NCI-H460 (cell line): ENCODE measurements at places on chromosomes 7 and 10. TPM values are rescaled to one million over a fixed set of nuclear protein-coding genes. Genes with fewer than 3 reads are reported as not detected.

NUPR2 gene
- total RNA-seq = not detected in 2 replicates

NEURL1 gene
- 0.14 TPM in 1 of 2 replicates, not detected in the other for total RNA-seq

TAS2R60 gene
- total RNA-seq = not detected in 2 replicates

UNCX gene
- total RNA-seq = not detected in 2 replicates

SHH gene
- total RNA-seq = 7.1 and 7.9 TPM in 2 replicates

DNA sequence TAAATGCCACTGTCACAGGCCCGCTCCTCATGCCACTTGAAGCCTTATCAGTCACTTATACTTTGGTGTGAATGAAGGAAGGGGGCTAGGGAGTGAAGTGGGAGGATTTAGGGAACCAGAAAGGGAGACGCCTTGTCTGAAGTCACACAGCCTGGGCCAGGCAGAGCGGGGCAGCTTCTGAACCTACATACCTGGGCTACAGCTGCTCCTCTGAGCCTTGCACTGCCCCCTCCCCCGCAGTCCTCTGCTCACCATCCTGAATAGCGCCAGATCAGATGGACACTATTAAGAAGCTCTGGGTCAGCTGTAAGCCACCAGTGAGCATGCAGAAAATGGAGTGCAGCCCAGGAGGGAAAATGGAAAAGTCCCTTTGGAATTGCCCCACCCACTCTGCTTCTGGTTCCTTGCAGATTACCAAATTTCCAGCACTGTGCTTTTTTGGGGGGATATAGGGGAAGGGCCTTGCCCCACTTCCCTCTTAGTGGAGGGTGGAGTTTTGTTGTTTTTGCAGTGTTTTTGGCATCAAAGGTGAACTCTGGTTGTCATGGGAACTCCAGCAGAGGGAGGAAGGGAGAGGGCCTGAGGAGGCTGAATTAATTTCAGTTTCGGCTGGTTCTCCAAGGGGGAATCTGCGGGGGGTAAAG, 35.0 kb upstream of the ADCYAP1R1 start:
- DNase-seq = no peak

DNA sequence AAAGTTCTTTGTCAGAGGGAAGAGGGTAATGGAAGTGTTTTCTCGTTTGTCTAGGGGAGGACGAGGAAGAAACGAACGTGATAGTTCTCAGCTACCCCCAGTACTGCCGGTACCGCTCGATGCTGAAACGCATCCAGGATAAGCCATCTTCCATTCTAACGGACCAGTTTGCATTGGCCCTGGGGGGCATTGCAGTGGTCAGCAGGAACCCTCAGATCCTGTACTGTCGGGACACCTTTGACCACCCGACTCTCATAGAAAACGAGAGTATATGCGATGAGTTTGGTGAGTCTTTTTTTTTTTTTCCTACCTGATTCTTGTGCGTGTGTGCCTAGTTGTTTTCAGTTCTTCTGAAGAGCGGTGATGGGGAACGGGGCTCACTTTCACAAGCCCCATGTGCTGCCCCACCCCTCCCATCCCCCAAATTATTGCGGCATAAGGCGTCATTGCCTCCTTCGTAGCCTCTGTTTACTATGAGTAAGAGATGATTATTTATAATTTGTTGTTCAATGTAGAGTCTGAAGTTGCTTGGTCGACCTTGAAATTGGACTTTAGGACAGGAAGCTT, 98.6 kb downstream of the ARID5B start:
- DNase-seq = no peak

- DNase-seq = no peak
Measured at GRCh38 chr10:14403359-14403758, 72.6 kb upstream of the FRMD4A start.

- no peak for DNase-seq
Measured at GRCh38 chr7:22317632-22318031, 39.3 kb downstream of the RAPGEF5 start.

GRCh38 chr10:27285093-27285492, 44.5 kb upstream of the ACBD5 start:
- no peak for DNase-seq

DNA sequence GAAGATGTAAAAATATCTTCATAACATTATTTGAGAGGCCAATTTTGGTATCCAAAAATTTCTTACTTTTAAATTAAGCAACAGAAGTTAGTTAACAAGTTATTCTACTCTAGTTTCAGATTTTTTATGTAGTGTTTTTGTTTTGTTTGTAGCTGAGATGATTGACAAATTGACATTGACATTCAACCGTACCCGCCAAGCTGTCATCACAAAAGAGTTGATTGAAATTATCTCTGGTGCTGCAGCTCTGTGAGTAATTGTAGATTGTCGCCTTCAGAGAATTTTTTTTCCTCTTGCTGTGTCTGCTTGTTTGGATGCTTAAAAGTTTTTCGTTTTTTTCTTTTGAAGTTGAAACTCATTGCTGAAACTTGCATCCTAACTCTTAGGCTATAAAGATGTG, 14.6 kb downstream of the ATP5F1C start:
- DNase-seq = no peak

DNA sequence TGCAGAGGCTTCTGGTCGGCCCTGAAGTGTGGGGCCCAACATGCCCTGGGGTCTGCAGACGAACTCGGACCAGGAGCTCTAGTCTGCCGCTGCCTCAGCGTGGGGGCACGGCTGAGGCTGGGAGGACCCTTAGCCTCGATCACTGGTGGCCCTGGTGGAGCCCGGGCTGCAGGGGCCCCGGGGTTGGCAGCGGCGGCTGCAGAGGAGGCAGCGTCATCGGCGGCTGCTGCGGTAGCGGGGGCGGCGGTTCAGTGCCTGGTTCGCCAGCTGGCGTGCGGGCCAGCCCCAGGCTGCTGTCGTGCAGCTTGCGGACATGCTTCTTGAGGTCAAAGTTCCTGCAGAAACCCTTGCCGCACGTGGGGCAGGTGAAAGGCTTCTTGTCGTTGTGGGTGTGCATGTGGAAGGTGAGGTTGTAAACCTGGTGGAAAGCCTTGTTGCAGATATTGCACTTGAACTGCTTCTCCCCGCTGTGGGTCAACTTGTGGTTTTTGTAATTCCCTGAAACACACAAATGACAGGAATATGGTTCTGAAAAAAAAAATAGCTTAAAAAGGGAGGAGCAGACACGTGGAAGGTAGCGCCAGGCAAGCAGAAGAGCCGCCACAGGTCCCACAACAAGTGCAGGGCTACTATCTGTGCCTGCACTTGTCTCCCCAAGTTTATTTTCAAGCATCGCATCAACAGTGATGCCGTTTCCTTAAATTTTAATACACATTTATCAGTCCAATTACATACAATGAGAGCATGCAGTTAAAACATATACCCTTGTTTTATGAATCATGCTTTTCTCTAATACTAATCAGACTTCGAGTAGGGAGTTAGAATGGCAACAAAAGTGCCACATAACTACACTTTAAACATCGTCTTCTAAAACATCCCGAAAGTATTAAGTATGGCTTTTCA, 2.4 kb downstream of the FEZF1 start:
- DNase-seq = no peak

- no peak for DNase-seq
Measured at GRCh38 chr7:137873524-137873923, 26.8 kb upstream of the DGKI start.

GRCh38 chr7:116630357-116630756, 41.6 kb upstream of the MET start:
- DNase-seq = no peak

- no peak for DNase-seq
Measured at GRCh38 chr7:17672783-17673182, 267.5 kb downstream of the SNX13 start.

- DNase-seq = no peak
Measured at GRCh38 chr7:92306153-92306552, 60.4 kb downstream of the ANKIB1 start.

DNA sequence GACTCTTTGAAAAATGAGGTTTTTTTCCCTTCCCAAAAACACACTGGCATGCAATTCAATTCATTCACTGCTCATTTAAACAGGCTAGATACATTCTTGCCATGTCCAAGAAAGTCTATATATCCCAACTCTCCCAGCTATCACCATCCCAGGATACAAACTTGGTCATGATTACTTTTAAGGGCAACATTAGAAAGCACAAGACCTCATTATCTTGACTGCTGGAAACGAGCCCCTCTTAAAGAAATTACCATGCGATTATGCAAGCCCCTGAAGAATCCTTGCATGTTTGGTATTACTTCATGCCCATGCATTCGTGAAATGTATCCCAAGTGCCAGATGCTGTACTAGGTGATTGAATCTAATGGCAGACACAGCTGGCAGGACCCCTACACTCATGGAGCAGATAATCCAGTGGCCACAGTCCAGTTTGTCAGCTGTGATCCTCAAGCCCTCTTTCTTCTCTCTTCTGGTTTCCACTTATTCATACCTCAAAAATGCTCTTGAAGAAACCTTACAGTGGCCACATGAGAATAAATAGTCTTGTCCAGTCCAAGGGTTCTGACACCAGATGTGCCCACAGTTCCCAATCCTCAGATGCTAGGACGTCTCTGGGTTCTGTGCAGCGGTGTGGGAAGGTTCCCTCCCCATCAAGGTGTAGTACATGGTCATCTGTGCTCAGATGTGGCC, 103.7 kb upstream of the HABP2 start:
- DNase-seq = no peak

GRCh38 chr7:39709768-39710311, 86.5 kb downstream of the RALA start:
- DNase-seq = no peak

DNA sequence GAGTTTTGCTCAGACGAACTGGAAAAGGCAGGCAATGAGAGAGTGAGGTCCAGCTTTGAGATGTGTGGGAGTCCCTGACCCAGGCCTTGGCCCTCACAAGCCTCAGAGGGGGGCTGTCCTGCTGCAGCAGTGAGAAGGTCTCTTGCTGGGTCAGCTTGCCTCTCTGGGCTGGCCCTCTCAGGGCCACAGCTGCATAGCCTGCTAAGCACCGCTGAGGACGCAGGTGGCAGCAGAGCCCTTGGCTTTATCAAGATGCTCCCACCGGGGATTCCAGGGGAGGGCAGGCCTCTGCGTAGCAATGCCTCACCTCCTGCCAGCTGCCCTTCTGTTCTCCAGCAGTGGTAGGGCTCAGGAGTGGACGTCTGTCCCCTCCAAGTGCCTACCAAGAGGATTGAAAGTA, 128.7 kb downstream of the COBL start:
- DNase-seq = no peak

DNA sequence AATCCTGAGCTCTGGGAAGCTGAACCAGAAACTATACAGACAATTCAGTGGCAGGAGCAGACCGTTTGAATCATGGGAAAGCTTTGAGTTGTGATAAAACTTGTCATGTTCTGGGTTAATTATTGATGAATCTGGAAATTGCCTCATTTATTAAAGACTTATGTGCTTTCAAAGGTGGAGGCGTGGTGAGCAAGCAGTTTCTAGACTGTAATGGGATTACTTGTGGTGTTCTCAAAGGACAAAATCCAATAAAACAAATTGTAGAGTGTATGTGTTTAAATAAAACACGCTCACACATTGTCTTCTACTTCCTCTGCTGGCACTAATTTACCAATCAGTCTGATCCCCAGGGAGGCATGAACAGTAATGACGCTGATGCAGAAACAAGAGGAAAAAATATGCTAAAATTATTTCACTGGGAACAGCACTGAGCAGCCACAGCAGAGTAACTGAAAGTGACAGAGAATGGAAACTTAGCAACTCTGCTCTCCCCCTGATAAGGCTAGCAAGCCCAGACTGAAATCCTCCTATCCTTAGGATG, 25.1 kb downstream of the PARD3 start:
- DNase-seq = no peak

GRCh38 chr7:65371468-65371867, 2.2 kb upstream of the ZNF92 start:
- no peak for DNase-seq

DNA sequence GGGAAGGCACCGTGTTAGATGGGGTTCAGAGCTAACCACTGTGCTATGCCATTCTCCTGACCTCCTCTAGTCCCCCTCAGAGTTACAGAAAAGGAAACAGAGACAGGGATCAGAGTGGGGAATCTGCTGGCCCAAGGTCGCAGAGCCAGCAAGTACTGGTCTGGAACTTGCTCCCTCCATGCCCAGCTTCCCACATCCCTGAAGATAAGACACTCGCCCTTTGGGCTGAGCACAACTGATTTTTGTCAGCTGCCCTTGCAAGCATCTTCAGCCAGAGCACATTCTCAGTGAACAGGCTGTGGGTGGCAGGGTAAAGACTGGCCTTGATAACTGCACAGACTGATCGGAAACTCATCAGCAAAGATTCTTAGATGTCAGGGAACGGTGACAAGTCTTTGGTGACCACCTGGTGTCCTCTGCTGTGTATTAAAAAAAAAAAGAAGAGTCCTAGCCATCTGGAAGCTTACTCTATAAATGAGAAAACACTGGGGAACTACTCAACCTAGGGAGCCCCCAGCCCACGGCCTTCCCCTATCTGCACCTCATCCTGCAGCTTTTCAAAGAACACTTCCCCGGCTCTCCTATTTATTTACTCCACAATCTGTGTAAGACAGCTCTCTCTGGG, 1.3 kb upstream of the SORBS1 start:
- DNase-seq = no peak

DNA sequence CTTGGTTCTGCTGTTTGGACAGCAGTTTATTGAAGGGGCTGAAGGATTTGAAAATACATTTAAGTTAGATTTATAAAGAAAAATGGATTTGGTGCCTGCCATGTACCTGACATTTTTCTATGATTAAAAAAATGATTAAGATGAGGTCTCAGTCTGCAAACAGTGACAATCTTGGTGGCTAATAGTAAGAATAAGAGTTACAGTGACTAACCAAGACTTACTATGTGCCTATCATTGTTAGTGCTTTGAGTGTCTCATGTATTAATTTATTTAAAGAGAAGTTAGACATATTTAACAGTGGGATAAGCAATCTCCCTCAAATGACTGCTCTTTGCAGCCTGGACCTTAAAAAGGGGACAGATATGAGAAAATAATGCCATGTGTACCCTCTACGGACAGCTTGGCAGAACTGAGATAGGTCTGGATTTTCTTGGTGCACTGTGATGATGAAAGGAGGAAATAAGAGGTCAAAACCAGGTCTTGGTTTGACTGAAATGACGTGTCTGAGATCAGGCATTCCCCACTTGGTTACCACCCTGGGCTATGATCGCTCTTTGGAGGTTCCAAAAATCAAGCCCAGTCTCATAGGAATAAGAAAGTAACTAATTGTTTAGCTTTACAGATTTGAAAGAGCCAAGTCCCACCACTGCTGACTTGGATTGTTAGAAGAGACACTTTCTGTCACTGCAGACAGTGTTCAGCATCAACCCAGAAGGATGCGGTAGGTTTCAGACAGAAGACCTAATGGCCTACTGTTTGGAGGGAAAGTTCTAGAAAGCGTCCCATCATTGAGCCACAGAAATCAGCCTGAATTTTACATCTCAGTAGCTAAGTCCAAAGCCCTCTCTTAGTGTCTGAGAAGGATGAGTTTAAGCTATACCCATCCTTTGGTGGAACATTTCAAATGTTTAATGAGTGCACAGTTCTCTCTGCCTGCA, 2.1 kb downstream of the CASP7 start:
- no peak for DNase-seq
